Iris pigment epithelial cell (primary cell): ENCODE measurements at places on chromosomes 7 and 10.

- DNase-seq, result no peak
Measured at GRCh38 chr7:26279405-26279804, 12.3 kb upstream of the SNX10 start.

DNA sequence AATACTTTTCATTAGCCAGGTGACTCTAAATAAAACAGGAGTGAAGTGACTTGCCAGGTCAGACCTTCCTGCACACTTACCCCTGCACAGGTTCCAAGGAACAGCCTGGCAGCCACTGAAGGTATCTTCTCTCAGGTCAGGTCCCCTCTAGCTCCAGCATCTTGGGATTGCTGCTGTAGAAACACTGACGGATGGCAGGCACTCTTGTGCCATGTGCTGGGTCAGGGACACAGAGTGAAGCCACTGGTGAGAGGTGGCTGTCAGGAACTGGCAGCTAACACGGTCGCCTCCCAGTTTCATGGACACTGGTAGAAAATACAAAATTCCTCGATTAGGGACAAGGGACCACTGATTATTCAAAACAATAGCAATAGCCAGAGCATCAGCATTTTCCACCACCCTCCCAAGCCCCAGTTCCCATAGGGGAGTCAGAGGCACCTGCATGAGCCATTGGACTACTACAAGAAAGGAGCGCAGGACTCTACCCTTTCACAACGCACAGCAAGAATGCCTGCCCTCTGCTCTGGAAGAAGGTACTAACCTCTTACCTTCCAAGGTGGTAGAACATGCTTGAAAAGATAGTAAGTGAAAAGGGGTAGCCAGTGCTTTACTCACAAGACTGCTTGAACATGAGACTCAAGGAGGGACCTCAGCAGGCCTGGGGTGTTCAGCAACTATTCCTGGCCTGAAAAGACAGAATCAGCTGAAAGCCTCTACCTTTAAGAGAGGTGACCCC lies 5.1 kb upstream of the MYO1G start:
- DNase-seq, result no peak

DNA sequence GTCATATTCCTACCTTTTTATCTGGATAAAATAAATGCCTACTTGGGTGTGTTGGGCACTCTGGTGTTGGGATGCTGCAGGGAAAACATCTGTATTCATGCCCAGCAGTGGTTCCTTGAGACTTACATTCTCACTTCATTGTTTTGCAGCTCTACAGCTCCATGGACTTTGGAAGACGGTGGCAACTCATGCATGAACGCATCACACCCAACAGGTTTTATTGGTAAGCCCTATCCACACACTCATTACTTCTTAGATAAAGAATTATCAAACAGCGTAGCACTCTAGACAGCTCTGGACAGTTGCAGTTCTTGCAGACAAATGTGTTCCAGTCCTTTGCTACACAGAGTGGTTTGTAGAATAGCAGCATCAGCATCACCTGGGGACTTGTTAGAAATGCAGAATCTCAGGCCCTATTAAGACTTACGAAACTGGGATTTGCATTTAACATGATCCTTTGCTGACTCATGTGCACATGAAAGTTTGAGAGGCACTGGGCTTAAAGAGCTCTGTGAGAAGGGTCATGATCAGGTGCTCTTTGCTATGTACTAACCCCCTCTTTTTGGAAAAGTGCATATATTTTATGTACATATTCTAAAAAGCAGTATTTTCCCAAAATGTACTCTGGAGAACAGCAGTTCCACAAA lies 401.9 kb downstream of the SORCS3 start:
- no peak for DNase-seq

GRCh38 chr7:28579571-28579970 lies 167.3 kb downstream of the CREB5 start:
- DNase-seq, result no peak

DNA sequence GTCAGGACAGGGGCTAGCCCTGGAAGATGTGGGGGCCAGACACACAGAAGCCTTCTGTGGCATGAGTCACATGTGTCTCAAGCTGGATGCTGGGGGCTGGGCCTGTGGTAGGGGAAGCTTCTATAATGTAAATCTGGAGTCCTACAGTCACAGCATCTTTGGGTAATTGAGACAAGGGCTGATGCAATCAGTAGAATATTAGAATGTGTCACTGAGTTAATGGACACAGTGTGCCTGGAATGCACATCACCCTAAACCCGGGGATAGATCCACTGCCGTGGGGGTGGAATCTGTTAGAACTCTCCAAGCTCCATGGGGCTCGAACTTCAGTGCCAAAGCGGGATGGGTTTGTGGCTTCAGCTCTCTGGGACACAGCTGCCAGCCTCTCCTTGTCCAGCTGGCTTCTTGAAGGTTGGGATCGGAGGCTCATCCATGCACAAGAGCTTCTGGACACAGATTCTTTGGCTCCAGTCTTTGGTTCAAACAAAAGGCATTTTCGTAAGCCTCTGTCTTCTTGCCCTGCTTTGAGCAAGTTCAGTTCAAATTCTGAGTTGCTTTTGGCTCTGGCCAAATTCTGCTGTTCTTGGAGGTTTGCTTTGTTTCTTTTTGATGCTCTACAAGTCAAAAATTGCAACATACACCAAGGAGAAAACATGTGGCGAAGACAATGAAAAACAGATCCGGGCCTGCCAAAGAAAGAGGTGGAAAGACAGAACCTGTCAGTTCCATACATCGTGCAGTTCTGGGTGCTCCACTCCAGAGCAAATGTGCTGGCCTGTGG lies 194.8 kb upstream of the ZNF32 start:
- peak; percentile 60 for DNase-seq

GRCh38 chr7:24419077-24419476 lies 135.1 kb downstream of the NPY start:
- peak; percentile 18 for DNase-seq

DNA sequence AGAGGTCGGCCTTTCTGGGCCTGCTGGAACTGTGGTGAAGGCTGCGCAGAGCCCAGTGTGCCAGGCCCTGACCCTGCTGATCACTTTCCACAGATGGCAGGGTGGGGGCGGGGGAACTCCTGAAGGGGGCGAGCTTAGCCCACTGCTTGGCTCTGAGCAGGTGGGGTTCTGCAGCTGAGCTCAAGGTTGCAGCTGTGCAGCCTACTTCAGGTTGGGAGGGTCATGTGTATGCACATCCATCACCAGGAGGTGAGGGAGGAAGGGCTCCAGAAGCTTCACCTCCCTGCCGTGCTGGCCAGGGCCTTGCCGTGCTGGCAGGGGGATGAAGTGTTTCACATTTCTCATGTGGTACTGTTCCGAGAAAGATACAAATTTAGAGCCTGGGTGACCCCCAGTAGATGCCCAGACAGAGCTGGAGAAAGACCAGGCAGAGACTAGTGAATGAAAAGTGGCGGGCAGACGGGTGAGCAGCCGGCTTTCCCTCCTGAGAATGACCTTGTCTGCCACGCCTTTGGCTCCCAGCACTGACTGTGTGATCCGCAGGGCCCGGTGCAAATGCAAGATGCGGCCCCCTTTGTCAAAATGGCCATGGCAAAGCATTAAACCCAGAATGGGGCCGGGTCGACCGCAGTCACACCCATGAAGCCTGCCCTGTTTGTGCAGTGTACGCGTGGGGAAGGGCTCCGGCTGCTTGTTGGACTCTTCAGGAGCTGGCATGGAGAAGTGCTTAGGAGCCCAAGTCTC lies 25.2 kb downstream of the FAM241B start:
- no peak for DNase-seq

GRCh38 chr10:80530251-80530650 lies 7.5 kb upstream of the SH2D4B start:
- peak; percentile 24 for DNase-seq

GRCh38 chr10:33117816-33118215 lies 159.8 kb upstream of the ITGB1 start:
- no peak for DNase-seq

- DNase-seq, result no peak
Measured at GRCh38 chr10:31606841-31607240, 287.8 kb downstream of the ZEB1 start.

DNA sequence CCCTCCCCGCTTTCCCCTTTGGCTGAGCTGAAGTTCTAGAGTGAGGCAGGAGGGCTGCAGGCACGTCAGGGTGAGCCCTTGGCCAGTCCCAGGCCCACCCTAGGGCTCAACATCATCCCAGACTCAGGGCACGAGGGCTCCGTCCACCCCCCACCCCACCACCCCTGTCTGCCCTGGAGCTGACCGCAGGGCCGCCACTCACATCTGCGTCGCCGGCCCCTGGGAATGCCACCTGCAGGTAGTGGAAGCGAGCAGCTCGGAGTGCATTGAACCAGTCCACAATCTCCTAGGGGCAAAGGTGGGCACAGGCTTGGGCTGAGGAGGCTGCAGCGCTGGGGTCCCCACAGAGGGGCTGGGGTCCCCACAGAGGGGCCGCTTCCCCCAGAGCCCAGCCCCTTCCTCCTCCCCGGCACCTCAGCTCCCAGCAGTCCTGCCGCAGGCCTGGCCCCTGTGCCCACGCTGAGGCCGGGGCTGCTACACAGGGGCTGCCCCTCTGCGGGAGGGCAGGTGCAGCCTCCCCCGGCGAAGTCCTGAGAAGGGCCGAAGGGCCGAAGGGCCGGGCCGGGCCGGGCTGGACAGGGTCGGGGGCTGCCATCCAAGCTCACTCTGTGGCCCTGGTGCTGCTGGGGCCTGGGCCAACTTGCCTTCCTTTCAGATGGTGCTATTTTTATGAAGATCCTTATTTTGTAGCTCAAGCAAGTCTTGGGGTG lies 24.1 kb downstream of the GET4 start:
- no peak for DNase-seq

DNA sequence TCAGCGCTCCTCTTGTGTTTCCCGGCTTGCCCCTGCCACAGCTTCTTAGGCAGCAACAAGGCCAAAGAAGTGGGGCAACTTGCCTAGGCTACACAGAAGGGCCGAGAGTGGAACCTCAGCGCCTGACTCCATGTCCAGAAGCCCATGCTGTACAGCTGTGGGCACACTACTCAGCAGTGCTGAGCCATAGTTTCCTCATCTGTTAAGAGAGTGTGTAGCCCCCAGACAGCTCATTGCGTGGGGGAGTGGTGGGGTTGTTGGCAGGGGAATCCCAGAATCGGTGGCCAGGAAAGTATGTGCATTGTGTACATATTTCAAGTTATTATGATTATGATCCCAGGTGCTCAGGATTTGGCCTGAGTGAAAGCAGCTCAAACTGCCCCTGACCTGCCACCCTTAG lies 96.2 kb downstream of the CDH23 start:
- DNase-seq, result no peak

DNA sequence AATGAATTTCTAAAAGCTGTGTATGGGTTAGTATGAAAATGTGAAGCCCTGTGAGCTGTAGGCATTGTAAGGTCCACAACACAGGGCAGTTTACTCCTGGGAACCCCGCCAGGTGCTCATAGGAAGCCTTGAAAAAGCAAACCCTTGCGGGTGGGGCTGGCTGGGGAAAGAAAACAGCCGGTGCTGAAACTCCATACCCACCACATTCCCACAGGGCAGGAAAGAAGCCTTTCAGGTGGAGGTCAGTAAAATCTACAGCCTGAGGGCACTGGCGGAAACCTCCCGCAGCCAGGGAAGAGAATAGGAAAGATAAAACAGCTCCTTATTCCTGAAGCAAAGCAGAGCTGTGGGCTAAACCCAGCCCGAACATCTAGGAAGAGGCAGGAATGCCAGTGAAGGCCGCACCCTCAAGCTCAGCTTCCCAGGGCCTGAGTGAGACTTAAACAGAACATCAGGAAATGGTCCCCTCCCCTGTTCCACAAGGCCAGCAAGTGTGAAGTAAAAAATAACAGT lies 34.7 kb downstream of the PODXL start:
- no peak for DNase-seq

GRCh38 chr10:102627291-102627735 lies 17.0 kb upstream of the TRIM8 start:
- no peak for DNase-seq

GRCh38 chr10:2917926-2918325 lies 149.4 kb upstream of the PFKP start:
- no peak for DNase-seq

DNA sequence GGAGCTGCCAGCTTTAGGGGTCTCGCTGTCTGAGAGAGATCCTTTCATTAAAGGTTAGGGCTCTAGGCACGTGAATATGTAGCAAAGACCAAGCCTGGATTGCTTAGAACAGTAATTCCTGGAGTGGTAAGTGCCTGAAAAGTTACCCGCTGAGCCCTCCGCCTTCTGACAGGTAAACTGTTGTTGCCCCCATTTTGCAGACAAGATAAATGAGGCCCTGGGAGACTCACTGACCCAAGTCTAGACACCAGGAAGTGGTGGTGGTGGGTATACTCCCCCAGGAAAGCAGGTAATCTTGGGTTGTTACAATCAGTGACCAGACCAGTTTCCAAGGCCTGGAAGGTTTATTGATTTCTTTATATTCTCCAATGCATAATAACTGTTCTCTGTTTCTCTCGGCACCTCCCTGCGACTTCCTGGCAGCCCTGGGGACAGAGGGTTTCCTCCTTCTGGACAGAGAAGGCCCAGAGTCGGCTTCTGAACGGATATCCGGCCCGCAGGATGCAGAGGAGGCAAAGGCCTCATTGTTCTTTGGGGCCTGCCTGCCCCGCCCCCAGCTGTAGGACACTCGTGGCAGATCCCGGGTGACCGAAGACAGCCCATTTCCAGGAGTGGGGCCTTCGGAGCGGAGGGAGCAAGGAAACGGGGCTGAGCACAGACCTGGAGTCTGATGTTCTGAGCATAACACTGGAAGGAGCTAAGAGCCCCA lies 1.3 kb upstream of the GRK5 start:
- no peak for DNase-seq

DNA sequence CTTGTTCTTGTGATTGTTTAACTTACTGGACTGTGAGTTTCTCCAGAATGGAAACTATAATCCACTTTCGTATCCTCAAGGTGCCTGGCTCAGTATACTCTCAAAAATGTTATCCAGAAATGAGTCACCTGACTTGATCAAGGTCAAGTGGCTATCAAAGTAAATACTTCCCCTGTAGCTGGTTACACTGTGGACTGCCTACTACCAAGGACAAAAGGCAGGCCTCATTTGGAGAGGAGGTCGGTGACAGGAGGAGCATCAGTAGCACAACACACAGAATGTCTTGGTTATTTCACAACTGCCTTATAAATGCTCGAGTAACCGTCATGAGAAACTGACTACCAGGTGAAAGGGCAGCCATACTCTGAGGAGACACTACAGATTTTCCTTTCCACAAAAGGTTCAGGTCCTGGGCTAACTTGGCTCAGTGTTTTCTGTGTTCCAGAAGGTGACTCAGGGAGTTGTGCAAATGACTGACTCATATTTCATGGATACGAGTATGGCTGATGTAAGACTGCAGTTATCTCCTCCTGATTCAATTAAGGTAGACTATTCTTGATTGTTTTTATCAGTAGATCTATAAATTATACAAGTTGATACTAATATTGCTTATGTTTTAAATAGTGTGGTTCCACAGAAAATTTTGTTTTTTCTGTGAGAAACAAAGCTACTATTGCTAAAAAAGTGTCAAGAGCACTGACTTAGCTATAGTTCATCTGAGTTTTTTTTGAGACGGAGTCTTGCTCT lies 4.2 kb upstream of the CCNY start:
- peak; percentile 98 for DNase-seq

GRCh38 chr10:126387931-126388911 lies at the start of gene ADAM12:
Gene ADAM12, minus strand, starts transcription at chr10:126388477. Its CDS starts 332 bp downstream, at chr10:126388145.
- DNase-seq, result peak; percentile 62

DNA sequence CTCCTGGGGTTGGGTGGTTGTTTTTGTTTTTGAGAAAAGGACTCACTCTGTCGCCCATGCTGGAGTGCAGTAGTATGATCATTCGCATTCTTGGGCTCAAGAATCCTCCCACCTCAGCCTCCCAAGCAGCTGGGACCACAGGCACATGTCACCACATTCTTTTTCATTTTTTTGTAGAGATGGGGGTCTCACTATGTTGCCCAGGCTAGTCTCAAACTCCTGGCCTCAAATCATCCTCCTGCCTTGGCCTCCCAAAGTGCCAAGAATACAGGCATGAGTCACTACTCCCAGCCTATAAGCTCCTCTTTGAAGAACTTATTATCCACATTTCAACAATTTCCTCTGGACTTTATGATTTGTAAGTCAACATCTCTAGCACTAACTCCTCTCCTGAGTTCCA lies 102.7 kb downstream of the KMT2C start:
- DNase-seq, result no peak
